ENCODE measurements at places on chromosomes 1 and 21.

- DNase-seq: no peak
Measured at GRCh38 chr1:145826030-145826429, 2.0 kb downstream of the POLR3C start.

DNA sequence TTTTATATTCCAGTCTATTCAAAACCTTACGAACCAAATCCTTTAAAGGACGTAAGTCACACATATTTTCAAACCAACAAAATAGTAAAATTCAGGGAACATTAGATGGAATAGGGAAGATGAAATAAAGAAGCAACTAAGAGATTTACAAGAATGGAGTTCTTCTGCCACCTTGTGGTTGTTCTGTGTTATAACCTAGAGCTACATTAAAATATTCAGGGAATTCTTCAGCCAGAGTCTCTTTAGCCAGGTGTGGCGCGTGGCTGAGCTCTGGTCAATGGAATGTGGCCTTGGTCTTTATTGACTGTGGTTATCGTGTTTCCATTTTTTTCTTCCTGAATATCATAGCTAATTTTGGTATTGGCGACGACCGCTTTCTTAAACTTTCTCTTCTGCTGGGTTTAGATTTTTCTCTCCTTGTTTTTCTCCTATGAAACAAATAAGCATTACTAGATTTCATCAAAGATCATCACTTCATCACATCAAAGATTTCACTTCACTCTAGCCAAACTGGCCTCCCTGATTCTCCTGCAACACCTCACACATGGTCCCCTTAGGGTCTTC, 221.3 kb downstream of the MRPL39 start:
- peak; percentile 38 for DNase-seq

DNA sequence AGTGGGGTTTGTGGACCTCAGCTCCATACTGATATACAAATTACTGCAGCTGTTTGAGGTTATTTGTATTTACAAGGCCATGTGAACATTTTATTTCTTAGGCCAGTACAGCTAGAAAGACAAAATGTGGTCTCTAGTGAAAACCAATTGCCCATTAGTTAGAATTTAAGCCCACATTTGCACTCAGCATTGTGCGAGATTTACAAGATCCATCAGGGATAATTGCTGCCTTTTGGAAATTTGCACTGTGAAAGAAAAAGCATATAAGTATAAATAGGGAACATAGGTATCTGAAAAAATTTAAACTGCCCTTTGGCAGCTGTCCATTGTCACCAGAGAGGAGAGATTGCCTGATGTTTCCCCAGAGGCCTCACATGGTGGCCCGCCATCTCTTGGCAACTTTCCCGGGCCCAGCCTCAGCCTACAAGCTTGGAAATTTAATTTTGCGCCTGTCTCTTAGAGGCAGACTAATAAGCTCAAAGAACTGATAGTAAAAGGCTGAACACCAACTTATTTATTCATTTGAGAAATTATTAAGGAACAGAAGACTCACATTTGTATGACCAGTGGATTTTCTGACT, 120.7 kb downstream of the MAP3K21 start:
- no peak for DNase-seq

DNA sequence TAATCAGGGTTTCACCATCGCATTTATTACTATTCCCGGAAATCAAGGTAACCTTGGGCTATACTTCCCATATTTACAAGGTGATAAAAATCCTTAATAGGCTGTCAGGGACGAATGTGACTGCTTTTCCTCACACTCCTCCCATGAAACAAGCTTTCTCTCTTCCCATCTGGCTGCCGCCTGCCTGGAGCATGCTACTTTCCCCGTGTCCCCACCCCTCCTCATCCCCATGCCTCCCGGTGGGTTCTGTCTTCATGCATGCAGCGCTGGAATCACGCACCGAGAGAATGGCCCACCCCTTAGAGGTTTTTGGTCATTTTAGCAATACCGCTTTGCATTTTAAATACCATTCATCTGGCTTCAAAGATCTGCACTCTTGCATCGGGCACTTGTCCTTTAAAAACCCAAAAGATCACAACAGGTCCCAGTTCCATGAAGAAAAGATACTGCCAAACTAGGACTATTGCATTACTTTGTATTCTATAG, 339.1 kb downstream of the NTNG1 start:
- DNase-seq: no peak

DNA sequence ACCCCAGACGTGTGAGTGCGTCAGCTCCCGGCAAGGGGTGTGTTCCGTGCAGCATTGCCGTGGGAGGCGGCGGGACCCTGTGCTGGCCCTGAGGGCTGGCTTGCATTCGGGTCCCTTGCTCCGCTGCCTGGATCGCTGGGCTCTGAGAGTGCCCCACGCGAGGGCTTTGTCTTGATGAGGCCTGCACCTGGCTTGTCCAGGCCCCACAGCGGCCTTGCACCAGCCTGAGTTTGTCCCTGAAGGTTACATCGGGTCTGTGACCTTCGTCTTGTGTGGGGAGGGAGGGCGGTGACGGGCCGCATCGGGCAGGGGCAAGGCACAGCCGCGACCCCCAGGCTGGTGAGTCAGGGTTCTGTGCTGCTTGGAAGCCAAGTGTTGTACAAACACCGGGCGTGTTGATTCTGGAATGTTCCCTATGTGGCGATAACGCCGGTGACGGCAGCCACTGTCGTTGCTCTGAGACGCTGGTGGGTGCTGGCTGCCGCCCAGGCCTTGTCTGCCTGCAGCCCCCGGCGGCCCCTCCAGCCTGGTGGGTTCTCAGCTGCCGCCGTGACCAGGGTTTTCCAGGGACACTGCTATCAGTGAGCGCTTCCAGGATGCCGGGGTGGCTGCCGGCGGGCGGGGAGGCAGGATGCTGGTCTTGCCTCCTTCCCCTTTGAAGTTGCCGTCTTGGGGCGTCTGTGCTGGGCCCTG, 42.9 kb downstream of the SLX9 start:
- no peak for DNase-seq

DNA sequence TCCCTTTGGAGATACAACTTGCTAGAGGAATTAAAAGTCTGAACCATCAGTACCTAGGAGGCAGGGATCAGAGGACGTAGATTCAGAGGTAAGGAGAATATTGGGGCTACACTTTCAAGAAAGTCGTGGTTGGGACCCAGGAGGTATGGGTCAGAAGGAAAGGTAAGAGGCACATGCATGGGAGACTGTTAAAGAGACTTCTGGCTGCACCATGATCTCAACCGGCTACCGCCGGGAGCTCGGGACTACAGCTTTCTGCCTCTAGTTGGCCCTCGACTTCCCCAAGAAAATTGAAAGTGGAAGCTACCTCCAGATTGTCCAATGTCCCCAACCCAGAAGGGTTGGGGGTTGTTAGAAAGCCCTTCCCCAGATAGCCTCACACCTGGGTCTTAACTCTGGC, 355.7 kb upstream of the TMPRSS15 start:
- DNase-seq: no peak

DNA sequence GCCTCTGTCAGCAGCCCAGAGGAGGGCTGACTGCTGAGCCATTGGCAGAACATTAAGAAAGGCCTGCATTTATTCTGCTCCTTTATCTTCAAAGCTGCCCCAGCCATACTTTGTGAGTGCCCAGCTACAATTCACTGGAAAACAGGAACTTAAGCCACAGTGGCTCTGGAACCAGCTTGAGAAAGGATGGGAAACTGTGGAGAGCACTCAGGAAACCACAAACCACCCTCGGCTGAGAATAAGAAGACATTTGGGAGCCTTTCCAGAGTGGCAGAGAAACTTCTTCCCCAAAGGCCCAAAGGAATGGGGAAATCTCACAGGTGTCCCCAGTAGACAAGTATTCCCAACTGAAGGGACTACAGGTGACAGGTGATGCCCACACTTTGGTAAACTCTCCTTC, 1.8 kb downstream of the LAMB3 start:
- no peak for DNase-seq

GRCh38 chr21:38848187-38848609, 42.5 kb downstream of the ETS2 start:
- no peak for DNase-seq

DNA sequence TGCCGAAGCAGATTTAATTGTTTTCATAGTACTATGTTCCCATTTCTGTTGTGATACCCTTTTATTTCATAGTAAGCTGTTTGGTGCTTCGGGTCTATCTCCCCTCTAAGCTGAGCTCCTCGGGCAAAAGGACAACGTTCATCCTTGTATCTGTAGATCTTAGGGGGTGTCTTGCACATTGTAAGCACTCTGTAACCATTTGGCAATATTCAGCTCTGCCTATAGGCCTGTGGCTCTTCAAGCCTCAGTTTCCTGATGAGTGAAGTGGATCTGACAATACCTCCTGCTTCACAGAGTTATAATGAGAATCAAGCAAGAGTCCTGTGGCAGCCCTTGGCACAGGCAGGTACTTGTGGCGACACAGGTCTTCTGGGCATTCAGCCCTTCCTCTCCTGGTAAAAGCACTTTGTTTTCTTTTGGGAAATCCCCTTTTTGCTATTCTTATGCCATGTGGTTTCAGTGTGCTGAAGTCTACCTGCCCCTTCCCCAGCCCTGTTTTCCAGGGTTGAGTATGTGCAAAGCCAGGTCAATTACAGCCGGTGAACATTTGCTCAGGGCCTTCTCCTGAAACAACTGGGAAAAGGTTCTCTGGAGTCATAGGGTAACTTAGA, 8.5 kb upstream of the EXO1 start:
- no peak for DNase-seq

DNA sequence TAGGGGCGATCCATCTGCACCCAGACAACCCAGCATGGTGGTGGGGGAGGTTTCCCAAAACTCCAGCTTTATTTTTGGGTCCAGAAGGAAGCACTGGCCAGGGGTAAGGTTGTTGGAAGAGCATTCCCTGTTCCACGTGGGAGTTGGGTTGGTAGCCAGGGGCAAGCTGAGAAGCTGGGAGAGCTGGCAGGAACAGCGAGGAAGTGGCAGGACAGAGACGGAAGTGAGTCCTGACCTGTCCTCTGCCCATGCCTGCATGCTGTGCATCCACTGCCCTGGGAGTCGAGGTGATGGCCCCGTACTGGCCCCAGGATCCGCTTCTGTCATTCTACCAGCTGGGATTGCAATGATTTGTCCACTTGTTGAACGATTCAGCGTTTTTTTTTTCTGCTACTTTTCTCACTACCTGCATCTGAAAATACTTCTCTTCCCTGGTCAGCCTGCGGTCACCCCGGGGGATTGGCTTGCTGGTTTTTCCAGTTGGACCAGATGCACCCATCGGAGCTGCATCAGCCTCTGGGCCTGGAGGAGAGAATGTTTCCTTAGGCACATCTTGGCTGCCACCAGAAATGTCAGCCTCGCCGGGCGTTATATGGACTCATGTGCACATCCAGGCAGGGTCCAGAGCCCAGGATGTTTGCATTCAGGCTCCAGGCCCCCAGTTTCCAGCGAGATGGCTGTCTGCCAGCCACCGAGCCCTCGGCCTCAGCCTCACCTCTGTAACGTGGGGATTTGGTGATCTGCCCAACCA, 28.3 kb upstream of the TMPRSS2 start:
- no peak for DNase-seq

GRCh38 chr1:15441247-15441646, 3.0 kb downstream of the CTRC start:
- no peak for DNase-seq

DNA sequence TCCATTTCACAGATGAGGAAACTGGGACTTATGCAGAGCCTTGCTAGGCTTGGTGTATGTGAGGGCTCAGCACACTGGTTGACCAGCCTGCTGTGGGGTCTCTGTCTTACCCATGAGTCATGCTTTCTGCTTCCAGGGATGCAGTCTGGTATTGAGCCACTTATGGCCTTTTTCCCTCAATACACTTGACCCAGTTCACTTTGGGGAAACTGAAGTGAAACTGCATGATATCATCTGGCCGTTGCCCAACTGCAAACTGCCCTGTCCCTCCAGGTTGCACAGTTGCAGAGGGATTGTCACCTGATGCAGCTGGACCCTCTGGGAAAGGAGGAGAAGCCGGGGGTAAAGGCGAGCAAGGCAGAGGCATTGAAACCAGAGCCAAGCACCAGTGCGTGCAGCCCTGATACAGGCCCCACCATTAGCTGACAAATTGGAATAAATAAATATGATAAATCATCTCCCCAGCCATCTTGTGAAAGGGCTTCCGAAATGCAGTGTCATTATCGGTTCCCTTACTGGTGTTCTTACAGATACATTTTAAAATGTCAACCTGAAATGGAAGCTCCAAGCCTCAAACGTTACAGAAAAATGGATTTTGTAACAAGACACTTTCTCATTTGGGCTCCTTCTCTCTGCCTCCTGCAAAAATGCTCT, 39.3 kb upstream of the DUSP10 start:
- no peak for DNase-seq

GRCh38 chr1:31433396-31433930, 20.4 kb downstream of the SERINC2 start:
- no peak for DNase-seq

DNA sequence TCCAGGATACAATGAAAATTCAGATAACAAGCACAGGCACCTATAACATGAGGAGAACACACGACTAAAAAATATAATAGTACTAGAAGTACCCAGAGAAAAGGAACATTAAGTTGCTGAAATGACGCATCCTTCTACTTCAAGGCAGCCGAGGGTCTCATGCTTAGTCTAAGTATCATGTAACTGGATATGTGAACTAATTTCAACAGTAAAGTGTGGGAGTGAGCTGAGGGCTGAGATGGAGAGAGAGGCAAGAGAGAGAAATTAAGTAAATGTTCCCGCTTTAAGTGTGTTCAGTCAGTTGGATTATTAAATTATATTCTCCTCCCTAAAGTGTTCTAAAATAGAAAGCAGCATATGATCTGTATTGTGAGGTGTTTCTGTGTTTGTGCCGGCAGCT, 152.2 kb upstream of the KRTAP19-8 start:
- no peak for DNase-seq

DNA sequence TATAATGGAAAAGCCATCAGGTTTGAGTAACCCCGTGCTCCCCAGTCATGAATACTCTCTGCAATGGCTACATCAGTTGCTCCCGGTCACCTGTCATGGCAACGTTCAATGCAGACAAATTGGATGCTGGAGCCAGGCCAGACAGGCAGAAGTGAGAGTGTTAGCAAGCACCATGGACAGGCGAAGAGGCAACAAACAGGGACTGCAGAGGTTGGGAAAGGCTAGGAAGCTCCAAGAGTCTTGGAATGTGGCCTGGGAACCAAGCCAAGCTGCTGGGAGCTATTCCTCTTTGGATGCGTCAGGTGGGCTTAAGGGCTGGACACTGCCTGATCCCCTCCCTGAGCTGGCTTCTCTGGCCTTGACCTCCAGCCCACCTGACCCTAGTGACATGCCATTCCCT, 102.9 kb downstream of the ACTL8 start:
- DNase-seq: no peak

- no peak for DNase-seq
Measured at GRCh38 chr1:39540504-39541031, 36.0 kb downstream of the PABPC4 start.

DNA sequence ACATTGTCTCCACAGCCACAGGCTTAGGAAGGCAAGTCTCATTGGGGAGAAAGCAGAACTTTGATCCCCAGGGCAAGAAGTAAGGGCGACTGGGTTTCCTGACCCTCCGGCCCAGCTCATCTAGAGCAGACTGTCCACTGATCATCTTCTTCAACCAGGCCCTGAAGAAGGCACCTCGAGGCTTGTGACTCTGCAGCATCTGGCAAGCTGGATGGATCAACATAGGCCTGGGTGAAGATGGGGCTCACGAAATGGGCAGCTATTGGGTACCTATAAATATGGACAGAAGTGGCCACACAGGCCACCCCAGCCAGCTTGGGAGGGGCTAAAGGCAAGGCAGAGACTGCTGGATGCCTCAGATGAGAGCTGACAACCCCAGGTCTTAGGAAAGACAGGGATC, 13.0 kb downstream of the TAL1 start:
- no peak for DNase-seq

Data from GM12864 (cell line).